NCI-H446 (cell line): ENCODE measurements at places on chromosomes 11 and 22.
A peak's percentile ranks its signal among the peaks of the same experiment; 100 is the strongest.

- no peak for DNase-seq
Observed at GRCh38 chr11:1908618-1909017, 10.9 kb upstream of the TNNT3 start.

- DNase-seq, result peak; percentile 93
Observed at GRCh38 chr11:120547811-120548681, 36.5 kb downstream of the GRIK4 start.

- no peak for DNase-seq
Observed at GRCh38 chr11:128693416-128693712, 508 bp upstream of the FLI1 start.

DNA sequence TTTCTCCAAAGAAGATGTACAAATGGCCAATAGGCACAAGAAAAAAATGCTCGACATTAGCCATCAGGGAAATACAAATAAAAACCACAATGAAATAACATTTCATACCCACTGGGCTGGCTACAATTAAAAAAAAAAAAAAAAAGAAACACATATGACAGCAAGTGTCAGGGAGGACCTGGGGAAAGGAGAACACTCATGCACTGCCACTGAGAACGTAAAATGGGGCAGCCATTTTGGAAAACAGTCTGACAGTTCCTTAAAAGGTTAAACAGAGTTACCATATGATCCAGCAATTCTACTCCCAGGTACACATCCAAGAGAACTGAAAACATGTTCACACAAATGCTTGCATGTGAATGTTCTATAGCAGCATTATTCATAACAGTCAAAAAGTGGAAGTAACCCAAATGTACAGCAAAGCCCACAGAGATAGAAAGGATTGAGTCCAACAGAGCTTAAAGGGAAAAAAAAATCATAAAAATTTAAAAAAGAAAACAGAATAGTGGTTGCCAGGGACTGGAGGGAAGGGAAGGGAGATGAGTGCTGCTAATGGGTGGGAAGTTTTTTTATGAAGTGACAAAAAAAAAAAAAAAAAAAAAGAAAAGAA lies 48.4 kb upstream of the CYP2D6 start:
- no peak for DNase-seq

GRCh38 chr11:95148938-95149337 lies 59.3 kb downstream of the ENDOD1 start:
- no peak for DNase-seq

DNA sequence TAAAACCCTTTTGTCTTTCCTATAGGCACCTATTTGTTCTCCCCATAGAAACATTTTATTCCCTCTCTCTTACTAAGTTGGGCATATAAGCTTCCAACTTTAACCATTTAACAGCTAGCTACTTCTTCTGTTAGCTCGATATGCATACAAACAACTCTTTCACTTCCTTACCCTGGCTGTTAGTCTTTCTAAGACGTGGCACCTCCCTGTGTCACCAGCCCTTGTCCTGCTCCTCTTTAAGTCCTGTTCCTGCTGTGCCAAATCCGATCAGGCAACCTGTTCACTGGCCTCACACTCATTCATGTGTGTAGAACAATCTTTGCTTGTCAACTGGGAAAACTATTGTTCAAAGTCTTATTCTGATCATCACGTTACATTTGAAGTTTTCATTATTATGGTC lies 1376.1 kb upstream of the TENM4 start:
- DNase-seq, result no peak

GRCh38 chr22:21603973-21604372 lies 25.8 kb downstream of the YDJC start:
- no peak for DNase-seq

DNA sequence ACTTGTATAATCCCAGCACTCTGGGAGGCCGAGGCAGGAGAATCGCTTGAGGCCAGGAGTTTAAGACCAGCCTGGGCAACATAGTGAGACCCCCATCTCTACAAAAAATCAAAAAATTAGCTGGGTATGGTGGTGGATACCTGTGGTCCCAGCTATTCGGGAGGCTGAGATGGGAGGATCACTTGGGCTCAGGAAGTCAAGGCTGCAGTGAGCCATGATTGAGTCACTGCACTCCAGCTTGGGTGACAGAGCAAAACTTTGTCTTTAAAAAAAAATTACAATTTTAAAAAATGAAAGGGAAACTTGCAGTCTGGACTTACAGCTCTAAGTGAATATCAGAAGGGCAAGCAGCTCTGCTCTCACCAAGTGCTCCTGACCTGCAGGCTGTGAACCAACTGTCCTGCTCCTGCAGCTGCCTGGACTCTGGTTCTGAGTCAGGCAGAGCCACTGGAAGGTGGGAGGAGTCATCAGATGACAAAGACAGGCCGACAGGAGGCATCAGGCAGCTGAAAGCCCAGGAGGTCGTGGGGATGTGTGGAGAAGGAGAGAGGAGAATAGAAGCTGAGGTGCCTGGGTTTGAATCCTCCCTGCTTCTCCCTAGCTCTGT lies 9.6 kb downstream of the SMTNL1 start:
- no peak for DNase-seq

DNA sequence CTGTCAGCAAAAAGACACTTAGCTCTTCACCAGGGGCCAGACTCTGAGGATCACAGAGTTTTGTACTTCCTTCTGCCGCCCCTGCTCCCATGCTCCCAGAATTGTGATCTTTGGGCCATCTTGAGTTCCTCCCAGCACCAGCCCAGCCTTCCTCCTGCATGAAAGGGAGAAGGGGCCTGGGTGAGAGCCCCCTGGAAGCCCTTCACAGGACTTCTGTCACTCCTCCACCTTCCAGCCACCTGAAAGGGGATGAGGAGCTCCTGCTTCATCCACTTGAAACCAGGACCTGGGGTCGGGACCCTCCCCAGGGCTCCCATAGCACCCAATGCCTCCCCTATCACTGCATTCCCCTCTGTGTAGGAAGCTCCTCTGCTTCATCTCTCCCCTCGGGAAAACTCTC lies 174.2 kb downstream of the BUD13 start:
- DNase-seq, result no peak

DNA sequence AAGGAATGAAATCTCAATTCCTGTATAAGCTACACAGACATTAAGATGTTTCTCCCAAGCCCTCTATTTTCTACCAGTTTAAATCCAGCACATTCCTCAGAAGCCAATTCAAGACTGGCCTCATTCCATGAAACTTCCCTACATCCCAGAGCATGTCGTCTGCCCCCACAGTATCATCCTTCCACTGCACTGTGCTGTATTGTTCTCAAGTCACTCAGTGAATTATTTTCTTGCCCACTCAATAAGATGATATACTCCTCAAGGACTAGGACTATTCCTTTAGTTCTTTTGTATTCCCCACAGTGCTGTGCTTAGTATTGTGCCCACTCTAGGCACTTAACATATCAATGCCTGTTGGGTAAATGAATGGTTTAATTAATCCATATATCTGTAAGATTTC lies 203.1 kb upstream of the BLID start:
- DNase-seq, result no peak

- DNase-seq, result no peak
Observed at GRCh38 chr11:119511614-119512306, 88.8 kb upstream of the THY1 start.

GRCh38 chr11:126456089-126456488 lies 100.6 kb downstream of the ST3GAL4 start:
- DNase-seq, result no peak

DNA sequence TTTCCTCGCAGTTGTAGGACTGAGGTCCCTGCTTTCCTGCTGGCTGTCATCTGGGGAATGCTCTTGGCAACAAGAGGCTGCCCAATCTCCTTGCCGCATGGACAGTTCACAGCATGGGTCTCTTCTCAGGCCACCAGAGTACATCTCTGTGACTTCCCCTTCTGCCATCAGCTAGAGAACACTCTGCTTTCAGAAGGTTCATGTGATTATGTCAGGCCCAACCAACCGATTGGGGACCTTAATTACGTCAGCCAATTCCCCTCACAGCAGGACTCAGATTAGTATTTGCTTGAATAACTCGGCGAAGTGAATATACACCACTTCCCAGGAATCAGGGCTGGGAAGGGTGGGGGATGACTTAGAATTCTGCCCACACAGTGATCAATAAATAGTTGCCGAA lies 61.9 kb upstream of the CSNK2A3 start:
- DNase-seq, result peak; percentile 8

DNA sequence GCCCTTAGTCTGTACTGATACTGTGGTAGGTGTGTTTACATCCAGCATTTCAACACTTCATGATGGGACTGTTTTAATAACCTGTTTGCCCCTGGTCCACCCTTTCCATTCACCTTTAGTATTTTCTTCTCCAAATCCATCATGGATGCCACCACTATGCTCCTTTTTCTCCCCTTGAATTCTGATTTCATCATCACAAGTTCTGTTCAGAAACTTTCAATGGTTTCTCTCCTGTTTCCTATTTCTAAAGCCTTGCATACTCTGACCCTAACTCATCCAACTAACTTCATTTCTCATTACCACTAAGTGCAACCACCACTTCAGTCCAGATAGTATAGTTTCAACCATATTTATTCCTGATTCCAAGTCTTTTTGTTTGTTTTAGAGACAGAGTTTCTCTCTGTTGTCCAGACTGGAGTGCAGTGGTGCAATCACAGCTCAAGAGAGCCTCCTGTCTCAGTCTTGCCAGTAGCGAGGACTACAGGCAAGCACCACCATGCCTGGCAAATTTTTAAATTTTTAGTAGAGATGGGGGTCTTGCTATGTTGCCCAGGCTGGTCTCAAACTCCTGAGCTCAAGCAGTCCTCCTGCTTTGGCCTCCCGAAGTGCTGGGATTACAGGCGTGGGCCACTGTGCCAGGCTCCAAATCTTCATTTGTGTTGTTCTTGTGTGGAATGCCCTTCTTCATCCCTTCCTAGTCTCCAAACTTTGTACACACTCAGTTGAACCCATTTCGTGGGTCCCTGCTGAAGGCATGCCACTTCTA lies 1.2 kb upstream of the LIN7C start:
- DNase-seq, result no peak

GRCh38 chr11:68340784-68341556 lies 28.6 kb downstream of the LRP5 start:
- no peak for DNase-seq

- no peak for DNase-seq
Observed at GRCh38 chr11:133343951-133344350, 188.3 kb downstream of the OPCML start.

DNA sequence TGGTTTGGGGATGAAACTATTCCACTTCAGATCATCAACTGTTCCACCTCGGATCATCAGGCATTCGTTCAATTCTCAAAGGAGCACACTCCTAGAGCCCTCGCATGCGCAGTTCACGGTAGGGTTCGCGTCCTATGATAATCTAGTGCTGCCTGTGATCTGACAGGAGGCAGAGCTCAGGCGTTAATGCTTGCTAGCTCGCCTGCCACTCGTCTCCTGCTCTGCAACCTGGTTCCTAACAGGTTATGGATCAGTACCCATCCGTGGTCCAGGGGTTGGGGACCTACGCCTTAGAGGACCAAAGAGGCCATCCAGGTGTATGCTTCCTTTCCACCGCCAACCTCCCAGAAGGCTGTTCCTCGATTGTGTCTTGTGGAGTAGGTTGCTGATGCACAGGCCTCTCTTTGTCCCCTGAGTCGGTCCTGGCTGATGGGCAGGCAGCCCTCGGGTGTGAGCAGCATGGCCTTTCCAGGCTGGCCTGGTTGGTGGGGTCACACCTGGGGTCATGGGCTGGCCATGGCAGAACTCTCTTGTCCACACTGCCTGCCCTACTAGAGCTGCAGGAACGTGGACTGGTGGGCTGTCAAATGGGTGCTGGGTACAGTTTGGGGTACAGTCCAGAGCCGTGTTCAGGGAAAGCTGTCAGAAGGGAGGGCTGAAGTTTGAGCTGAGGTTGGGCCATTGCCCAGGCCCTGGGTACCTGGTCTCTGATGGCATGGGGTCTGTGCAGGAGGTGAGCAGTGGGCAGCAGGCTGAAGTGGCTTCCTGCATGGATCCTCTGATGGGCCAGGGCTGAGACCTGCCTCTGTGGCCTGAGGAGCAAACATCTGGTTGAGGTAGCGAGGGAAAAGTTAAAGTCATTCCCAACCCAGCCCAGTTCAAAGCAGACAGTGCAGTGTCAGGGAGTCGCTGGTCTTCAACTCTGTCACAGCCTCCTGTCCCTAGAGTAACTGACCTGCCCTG lies 11.1 kb downstream of the PRDM11 start:
- DNase-seq, result no peak

- DNase-seq, result no peak
Observed at GRCh38 chr11:74532501-74533246, 39.1 kb upstream of the LIPT2 start.

- DNase-seq, result no peak
Observed at GRCh38 chr11:119365071-119365591, 16.4 kb downstream of the USP2 start.

DNA sequence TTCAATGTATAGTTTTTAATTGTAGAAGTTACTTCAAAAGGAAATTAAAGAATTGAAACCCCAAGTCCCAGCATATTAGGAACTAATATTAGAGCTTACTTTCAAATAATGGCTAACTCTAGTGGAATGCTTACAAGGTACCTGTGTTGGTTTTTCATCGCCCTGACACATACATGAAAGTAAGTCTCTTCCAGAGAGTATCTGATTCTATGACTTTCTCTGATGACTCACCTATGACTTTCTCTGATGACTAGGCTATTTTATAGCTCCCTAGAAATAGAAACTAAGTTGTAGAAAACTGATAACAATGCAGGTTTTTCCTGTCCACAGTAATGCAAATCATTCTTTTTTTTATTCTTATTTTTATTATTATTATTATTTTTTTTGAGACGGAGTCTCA lies 33.6 kb upstream of the MMP7 start:
- no peak for DNase-seq

DNA sequence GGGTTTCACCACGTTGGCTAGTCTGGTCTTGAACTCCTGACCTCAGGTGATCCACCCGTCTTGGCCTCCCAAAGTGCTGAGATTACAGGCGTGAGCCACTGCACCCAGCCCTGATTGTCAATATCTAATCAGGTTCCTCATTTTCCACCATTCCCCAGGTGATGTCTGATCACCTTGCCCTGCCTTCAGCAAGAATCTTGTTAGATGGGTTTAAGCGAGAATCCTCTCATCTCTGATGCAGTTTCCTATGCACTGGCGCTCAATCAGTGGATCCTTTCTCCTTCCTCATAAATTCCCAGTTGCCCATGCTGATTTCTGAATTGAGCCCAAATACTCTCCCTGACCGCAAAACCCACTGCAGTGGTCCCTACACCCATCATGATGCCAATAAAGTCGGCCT lies 664 bp upstream of the ZC3H7B start:
- DNase-seq, result no peak

DNA sequence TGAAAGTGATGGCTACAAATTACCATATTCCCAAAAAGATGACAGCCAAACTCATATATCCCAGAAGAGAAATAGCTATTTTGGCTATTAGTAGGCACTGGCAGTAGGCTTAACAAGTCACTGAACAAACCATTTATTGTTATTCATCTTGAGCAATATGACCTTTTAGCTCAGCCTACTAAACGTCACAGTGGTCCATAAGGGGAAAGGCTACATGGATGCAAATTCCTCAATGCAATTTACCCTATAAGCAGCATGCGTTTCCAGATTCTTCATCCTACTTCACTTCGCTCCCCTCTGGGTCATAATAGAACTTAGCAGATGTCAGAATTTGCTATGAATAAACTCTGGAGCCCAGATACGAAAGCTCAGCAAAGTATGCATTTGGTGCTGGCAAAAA lies 114.0 kb downstream of the SIK3 start:
- no peak for DNase-seq

GRCh38 chr11:61911701-61912529 lies 5.5 kb downstream of the RAB3IL1 start:
- no peak for DNase-seq
